Esophagus mucosa (tissue), 1 donor: ENCODE measurements at places on chromosomes 5 and 9. TPM values are rescaled to one million over a fixed set of nuclear protein-coding genes. Genes with fewer than 3 reads are reported as not detected.

- ATAC-seq: no peak
These were observed 447.0 kb downstream of the PLK2 start for GRCh38 chr5:58012801-58013315.

DNA sequence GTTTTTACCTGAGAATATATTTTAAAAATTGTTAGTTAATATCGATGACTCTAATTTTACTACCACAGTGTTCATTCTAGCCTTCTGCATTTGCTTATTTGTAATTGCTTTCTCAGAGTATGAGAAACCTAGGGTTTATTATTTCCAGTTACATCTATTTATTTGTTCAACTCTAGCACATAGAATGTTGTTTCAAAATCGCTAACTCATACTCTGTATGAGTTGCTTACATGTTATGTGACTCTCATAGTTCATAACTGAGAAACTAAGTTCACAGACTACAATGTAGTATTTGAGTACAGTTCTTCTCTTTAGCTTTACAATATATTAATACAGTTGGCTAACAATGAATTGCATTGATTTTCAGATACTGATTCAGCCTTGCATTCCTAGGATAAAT lies 103.2 kb downstream of the MACROH2A1 start:
- no peak for ATAC-seq

GRCh38 chr5:62256161-62257019 lies 49.6 kb upstream of the KIF2A start:
- peak; percentile 55 for ATAC-seq

DNA sequence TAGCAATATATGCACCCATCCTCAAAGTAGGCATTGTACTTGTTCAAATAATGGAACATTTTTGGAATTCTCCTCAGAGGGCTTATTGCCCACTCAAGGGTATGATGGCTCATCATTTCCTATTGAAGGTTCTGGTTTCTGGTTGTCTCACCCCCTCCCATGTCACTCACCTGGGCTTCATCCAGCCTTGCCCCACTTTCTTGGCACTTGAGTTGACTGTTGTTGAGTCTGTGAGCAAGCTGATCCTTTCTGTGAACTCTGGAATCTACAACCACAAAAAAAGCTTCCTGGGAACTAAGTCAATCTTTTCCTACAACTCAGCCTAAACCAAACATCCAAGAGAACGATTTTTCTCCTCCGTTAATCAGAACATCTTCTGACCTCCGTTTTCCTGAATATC lies 73.9 kb upstream of the ANKH start:
- ATAC-seq: no peak

GRCh38 chr9:12595400-12595799 lies 97.8 kb upstream of the TYRP1 start:
- no peak for ATAC-seq

DNA sequence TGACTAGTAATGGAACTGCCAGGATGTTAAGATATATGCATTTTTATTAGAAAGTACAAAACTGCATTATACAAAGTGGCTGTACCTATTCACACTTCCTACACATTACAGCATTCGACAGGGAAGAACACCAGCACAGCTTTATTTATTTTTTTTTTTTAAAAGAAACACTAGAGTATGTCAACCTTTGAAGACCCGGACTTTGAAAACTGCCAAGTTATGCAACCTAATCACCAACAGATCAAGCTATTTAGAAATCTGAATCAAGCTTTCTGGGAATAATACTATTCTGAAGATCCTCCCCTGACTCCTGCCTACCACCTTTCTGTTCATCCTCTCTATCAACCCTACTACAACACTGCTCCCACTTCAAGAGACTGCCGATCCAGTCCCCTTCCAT lies 4.5 kb downstream of the GEMIN5 start:
- no peak for ATAC-seq

GRCh38 chr5:175609526-175609925 lies 48.3 kb upstream of the HRH2 start:
- ATAC-seq: no peak

DNA sequence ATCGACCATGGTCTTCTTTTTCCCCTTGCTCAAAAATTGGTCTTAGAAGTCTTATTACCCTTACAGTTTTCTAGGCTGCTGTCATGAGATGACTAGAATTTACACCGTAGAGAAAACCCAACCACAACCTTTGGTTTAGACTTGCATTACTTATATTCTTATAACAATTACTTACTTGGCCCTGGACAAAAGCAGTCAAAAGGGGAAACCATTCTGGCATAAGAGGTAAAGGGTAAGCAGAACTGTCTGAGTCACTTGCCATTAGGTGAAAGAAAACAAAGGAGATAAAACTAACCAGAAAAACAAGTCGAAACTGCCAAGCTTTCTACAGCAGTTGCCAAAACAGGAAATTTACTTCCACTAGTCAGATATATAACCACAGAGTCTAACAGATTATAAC lies 17.9 kb downstream of the TMEM245 start:
- ATAC-seq: peak; percentile 91

GRCh38 chr9:84278130-84278529 lies 62.4 kb downstream of the SLC28A3 start:
- ATAC-seq: no peak

DNA sequence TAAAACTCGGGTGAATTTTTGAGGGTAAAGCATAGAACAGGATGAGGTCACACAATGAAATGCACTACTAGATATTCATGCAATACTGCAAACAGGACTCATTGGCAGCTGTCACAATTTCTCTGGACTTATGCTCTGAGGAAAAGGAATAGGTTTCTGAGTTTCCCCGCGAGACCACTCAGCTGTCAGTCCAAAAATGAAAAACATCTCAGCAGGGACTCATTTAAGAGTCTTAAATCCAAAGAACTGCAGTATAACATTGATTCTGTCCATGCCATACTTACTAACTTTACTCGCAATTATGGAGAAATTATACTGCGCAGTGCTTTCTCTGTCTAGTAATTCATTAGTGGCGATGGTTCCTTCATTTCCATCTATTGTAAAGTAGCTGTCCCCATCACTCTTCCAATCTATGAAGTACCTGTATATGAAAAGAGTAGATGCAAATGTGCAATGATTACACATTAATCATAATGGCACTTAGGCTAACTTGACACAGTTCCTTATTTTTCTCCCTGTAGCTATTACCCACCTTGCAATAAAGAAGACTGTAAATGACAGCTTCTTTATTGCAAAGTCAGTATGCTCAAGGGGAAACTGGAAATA lies 1070.0 kb downstream of the CDH12 start:
- ATAC-seq: no peak

DNA sequence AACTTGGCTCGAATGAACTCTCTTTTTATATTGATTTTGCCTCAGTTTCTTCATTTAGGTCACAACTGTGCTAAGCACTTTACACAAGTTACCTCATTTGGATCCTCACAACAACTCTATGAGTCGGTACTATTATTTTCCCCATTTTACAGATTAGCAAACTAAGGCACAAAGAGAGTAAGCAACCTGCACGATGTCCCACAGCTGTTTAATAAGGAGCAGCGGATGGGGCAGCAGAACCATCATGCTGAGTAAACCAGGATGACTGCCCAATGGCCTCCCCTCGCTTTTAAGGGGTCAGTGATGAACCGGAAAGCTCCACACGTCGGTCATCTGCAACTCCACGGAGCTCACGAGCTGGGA lies 607 bp downstream of the PRELID2 start:
- ATAC-seq: no peak

DNA sequence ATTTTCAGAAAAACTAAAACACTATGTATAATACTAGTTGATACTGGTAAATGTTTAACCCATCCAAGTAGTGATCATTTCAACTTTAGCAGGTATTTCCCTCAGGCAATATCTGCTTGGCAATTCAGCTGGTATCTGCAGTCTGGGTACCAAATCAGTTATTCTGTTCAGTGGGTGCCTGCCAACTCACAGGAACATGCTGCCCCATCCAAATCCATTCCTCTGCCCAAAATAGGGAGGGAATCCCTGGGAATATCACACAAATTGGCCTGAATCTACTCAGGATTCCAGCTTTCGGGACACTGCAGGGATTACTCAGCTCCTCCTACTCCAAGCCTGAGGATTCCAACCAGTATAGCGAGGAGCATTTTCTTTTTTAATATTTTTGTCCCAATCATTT lies 61.7 kb upstream of the PDE4D start:
- ATAC-seq: no peak

DNA sequence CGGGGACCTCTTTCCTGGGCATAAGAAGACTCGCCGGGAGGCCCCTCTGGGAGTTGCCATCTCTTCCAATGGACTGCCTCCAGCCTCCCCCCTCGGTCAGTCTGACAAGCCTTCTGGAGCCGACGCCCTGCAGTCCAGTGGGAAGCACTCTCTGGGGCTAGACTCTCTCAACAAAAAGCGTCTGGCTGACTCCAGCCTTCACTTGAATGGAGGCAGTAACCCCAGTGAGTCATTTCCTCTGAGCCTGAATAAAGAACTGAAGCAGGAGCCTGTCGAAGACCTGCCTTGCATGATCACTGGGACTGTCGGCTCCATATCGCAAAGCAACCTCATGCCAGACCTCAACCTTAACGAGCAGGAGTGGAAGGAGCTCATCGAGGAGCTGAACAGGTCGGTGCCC lies 28.4 kb upstream of the LTC4S start:
- ATAC-seq: peak; percentile 54

GRCh38 chr9:133449760-133450159 lies 10.0 kb upstream of the CACFD1 start:
- peak; percentile 90 for ATAC-seq

- no peak for ATAC-seq
These were observed 9.7 kb upstream of the CLPTM1L start for GRCh38 chr5:1354576-1354975.

DNA sequence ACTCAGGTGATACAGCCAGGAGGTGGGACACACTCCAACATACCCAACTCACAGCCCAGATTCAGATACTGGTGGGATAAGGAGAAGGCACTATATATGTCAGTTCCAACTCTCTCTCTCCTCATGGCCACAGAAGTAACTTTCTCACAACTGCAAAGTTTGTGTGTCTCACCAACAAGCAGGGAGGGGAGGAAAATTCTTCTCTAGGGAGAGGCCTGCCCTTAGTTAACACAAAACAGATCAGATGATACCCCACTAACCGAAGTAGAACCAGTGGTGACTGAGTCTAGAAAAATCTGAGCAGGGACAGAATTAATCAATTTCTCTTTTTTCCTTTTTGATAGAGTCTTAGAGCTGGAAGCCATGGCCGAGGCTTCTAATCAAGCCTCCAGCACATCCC lies 133.1 kb downstream of the ADAMTS12 start:
- ATAC-seq: no peak

DNA sequence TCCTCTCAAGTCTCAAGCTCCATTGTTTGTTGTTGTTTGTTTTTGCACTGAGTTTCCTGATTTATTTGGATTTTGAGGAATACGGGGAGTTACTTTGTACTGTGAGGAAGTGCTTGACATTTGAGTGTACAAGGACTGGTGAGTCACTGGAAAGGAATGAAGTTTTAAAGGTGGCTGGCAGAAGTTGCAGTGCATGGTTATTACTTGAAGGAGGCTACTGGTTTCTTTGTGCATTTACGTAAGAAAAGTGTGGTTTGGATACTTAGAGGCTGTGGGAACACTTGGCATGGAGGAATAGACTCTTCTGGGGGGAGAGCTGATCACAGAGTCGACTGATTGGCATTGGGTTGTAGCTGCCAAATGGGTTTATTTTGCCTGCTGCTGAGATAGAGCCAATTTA lies 919.0 kb downstream of the TAF11L14 start:
- ATAC-seq: no peak

DNA sequence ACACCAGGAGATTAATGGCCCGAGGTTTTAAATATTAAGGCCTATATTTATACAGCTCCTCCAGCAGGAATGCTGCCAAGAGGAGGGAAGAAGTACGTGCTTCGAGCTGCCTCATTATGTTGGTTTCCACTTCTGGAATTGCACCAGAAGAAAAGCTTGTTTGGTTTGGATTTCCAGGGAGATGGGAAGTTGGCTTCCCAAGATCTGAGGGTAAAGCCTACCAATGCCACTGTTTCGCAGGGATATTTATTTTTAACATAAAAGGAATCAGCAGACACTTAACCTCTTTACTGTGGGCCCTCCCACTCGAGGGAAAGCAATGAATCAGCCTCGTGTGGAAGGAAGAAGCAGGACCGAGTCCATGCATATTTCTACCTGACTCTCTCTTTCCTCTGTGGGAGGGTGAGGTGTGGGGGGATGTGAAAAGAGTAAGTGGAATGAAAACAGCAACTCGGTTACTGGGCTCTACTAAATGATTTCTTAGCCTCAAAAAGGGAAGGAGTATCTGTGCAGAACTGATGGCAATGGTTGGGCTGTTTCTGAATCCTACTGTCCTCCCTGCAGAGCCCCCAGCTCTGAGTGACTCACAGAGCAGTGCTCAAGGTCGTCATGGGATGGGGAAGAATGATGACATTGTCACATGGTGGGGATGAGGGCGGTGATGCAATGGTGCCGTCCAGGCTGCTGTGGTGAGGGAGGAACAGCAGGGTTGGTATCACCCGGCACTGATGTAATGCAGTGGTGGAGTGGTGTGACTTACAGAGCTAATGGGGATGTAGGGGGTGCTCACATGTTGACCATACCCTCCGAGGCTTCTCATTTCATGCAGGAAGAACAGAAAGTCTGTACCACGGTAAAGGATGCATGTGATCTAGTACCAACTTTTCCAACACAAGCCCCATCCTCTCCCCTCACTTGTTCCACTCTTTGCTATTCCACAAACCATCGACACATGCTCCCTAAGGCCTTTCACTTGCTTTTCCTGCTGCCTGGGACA lies 215.0 kb upstream of the PANK3 start:
- ATAC-seq: peak; percentile 25

GRCh38 chr5:83562791-83563557 lies 91.4 kb downstream of the VCAN start:
- no peak for ATAC-seq

- ATAC-seq: no peak
These were observed 76.9 kb downstream of the ST8SIA4 start for GRCh38 chr5:100826133-100826532.

DNA sequence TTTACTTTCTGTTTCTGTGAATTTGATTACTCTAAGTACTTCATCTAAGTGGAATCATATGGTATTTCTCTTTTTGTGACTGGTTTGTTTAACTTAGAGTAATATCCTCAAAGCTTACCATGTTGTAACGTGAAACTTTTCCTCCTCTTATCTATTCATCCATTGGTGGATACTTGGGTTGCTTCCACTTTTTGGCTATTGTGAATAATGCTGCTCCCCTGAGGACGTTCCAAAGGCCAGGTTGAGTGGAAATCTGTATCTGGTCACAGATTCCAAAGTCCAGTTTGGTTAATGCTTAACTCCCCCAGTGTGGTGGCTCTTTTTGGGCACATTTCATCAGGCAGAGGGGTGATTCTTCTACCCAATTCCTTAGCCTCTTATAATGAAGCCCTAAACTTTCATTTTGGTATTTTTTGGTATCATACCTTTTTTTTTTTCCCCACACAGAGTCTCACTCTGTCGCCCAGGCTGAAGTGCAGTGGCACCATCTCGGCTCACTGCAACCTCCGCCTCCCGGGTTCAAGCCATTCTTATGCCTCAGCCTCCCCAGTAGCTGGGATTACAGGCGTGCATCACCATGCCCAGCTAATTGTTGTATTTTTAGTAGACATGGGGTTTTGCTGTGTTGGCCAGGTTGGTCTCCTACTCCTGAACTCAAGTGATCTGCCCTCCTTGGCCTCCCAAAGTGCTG lies 65.4 kb downstream of the CMYA5 start:
- ATAC-seq: no peak

Gene GCNT4
- 1.4 TPM for total RNA-seq

Gene DIPK1B
- total RNA-seq: 0.76 TPM

Gene EQTN
- total RNA-seq: not detected

Gene C9
- total RNA-seq: not detected

Gene HACD4
- total RNA-seq: 1.6 TPM

Gene NUTM2G
- not detected for total RNA-seq

Gene C5orf52
- total RNA-seq: not detected

Gene LCN12
- total RNA-seq: 0.80 TPM

Gene NEURL1B
- 12.7 TPM for total RNA-seq

Gene TEK
- total RNA-seq: 1.9 TPM

Gene LCN2
- total RNA-seq: 525 TPM

Gene CDH9
- total RNA-seq: not detected

Gene TAS2R1
- not detected for total RNA-seq
